ENCODE measurements at places on chromosomes 4 and X.

GRCh38 chrX:103275947-103276567 lies 493 bp downstream of the TCEAL5 start:
- no peak for DNase-seq

GRCh38 chr4:138255917-138256597 lies 13.9 kb upstream of the SLC7A11 start:
- DNase-seq, result no peak

GRCh38 chrX:11611965-11612364 lies 53.8 kb downstream of the ARHGAP6 start:
- DNase-seq, result no peak

- no peak for DNase-seq
These were observed 39.4 kb downstream of the NALF2 start for GRCh38 chrX:69543572-69543971.

Measured in epithelial cell of esophagus (primary cell).